ENCODE measurements at places on chromosomes 5 and 9.

DNA sequence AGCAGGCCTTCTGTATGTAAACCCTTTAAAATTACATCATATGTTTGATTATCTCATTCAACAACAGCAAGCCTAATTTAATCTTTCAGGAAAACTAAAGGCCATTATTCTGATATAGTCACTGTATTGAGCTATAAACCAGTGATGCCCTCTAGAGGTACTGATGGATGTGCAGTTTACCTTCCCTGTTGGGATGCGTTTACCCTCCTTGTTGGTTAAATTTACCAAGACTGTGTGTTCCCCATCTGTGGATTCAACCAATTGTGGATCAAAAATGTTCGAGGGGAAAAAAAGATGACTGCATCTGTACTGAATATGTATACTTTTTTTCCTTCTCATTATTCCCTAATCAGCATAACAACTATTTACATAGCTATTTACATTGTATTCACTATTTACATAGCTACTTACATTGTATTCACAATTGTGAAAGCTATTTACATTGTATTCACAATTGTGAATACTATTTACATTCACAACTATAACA lies 3.7 kb upstream of the BAAT start:
- DNase-seq = no peak

DNA sequence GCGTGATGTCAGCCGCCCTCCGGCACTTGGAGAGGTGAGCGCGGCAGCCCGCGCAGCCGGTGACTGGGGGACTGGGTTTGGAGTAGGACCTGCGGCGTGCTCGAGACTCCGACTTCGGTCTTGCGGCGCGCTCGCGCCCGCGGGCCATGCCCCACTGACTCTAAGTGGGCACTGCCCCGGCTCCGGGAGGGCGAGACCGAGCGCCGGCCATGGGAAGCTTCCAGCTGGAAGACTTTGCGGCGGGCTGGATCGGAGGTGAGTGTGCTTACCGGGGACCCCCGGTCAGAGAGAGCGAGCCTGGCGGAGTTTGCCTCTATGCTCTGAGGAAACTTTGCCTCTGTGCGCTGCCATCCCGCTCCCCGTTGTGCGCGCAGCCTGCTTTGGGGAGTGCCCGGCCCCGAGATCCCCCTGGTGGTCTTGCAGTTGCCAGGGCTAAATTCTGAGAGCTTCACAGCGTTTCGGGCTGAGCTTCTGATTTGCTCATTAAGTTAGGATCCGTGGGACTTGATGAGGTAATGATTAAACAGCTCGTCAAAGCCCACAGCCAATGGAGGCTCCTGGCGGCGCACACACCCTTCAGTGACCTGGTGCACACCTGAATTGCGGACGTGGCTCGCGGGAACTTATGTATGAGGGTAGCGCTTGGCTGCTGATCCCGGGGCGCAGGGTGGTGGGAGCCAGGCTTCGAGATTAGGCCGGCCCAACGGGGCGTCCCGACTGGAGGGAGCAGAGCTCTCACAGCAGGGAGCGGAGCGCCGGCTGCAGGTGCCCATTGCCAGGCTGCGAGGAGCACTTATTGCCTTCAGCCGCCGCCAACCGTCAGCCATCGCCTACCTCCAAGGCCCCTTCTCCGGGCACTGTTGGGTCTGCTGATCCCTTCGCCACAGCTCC lies at the start of gene SLC25A48:
TSS of gene SLC25A48 (plus strand) at position 25 of the 891 bp plus-strand sequence. CDS start at position 210, 185 bp downstream.
- no peak for DNase-seq

- DNase-seq = no peak
Observed at GRCh38 chr9:88936132-88936531, 55.1 kb upstream of the S1PR3 start.

DNA sequence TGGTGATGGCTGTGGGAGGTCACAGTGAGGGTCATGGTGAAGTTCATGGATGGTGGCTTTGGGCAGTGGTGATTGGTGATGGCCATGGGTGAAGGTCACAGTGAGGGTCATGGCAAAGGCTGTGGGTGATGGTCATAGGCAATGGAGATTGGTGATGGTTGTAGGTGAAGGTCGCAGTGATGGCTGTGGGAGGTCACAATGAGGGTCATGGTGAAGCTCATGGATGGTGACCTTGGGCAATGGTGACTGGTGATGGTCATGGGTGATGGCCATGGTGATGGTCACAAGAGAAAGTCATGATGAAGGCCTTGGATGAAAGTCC lies 115.6 kb upstream of the IRX4 start:
- no peak for DNase-seq
